Stimulated activated CD4-positive, alpha-beta T cell treated with anti-CD3 and anti-CD28 coated beads, Interleukin-12 subunit alpha, Interleukin-12 subunit beta, amount 100 ng/mL, for 4 hours (primary cell): ENCODE measurements at places on chromosomes 16 and 17.

- no peak for DNase-seq
Observed at GRCh38 chr17:37179893-37180292, 195.9 kb upstream of the C17orf78 start.

DNA sequence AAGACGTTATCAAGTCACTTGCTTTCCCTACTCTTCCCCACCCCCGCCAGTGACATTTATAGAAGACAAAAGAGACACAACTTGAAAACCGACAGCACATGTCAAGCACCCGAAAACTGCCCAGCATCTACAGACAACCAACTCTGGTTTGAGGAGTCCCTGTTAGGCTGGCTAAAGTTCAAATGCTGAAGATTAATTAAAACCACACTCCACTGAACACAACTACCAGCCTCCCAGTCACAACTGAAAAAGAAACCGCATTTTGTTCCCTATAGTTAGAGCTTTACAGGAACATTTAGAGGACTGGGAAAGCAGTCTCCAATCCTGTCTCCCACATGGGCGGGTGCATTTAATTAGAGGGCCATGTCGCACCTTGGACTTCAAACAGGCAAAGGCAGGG is 73.0 kb upstream of the COX10 start:
- DNase-seq, result no peak

- no peak for DNase-seq
Observed at GRCh38 chr17:57902800-57903759, 52.1 kb downstream of the CUEDC1 start.

GRCh38 chr16:53530046-53530445 is 27.0 kb upstream of the AKTIP start:
- DNase-seq, result no peak

DNA sequence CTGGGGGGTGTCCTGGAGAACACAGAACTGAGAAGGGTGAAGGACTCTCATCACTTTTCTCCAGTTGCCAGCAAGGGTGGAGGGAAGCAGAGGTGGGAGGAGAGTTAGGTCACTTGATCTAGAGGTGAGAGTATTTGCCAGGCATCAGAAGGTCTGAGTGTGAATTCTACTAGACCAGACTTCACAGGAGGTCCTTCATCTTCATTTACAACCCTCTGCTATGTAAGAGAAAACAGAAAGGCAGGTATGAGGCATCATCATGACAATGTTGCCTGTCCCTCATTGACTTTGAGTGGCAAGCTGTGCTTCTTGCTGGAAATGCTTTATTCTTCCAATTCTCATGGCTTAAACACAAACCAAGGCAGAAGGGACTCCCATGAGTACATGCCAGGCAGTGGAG is 45.9 kb upstream of the B4GALNT2 start:
- no peak for DNase-seq

DNA sequence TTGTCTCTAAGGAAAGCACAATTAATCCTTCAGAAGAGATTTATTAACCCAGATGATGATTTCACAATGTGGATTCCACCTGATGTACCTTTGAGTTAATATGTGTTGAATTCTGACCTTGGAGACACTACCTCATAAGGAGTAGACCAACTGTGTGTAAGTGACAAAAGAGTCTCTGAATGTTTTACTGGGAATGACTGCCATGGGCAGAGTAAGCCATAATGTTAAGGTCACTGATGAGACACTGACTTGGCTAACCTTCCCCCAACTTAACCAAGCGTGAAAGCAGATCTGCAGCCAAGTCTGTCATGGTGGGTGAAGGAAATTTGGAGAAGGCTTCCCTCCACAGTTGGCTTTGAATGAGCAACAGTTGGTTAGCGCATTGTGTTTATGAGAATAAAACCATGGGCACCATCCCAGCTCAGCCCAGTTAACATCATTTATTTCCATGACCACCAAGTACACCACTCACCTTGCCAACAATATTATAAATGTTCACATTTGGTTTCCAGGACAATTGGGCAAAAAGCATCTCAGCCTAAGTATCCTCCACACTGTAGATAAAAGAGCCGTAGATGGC is 618.5 kb downstream of the KCNJ2 start:
- no peak for DNase-seq

DNA sequence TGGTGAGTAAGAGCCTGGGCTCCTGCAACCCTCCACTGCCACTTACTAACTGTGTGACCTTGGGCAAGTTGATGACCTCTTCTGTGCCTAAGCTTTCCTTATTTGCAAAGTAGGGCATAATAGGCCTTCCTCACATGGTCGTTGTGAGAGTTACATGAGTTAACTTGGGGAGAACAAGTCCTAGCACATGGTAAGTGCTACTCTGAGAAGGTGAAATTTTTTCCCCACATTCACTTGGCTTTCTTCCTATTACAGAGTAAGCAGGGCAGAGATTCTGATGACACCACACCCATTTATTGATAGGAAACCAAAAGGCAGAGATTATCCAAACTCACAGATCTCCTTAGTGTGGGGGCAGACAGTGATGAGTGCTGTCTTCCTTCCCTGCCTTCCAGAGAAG is 1.6 kb downstream of the KCNH4 start:
- no peak for DNase-seq

GRCh38 chr17:35668802-35669201 is 62.6 kb upstream of the RASL10B start:
- no peak for DNase-seq

GRCh38 chr17:16919663-16920627 is 52.0 kb downstream of the TNFRSF13B start:
- no peak for DNase-seq

DNA sequence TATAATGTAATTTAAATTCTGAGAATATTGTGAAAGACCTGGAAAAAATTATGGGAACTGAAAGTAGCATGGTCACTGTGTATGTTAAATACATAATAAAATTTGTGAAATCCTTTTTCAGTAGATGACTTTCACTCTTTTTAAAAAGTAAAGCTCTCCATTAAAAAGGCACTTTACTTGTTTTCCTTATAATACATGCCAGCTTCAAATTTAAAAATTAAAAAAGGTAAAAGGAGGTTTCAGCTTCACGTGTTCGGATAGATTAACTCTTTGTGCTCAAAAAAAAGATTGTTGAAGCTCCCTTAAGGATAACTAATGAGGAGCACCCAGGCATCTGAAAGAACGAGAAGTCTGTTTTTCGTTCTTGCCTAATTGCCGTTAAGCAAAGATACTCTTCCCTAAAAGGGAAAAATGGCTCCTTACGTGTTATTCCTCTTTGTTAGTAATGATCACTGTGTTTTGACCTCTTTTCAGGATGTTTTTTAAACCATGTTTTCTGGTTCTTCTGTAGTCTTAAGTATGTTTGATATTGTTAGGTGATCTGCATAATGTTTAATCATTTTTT is 87.8 kb downstream of the TUBD1 start:
- no peak for DNase-seq
